Hair follicle dermal papilla cell (primary cell): ENCODE measurements at places on chromosomes 1 and 21. TPM values are rescaled to one million over a fixed set of nuclear protein-coding genes. Genes with fewer than 3 reads are reported as not detected.

DISC1 gene
- total RNA-seq: 11.7 and 13.8 TPM in 2 replicates

DCST2 gene
- total RNA-seq: not detected in 2 replicates

DYNLT4 gene
- not detected in 2 replicates for total RNA-seq

BGLAP gene
- total RNA-seq: 0.16 TPM in 1 of 2 replicates, not detected in the other

SH2D5 gene
- total RNA-seq: 2.1 and 4.9 TPM in 2 replicates

VSIG8 gene
- total RNA-seq: not detected in 2 replicates

GJA4 gene
- total RNA-seq: not detected in 2 replicates

TRIM67 gene
- under 0.01 and 0.12 TPM in 2 replicates for total RNA-seq

TCHH gene
- under 0.01 TPM in 1 of 2 replicates, not detected in the other for total RNA-seq

TMCO4 gene
- total RNA-seq: 28.3 and 30.7 TPM in 2 replicates

SLC44A5 gene
- total RNA-seq: 0.12 and 0.49 TPM in 2 replicates

ELAPOR1 gene
- total RNA-seq: 0.32 and 0.85 TPM in 2 replicates

KMO gene
- total RNA-seq: under 0.01 and 0.49 TPM in 2 replicates

SAMD11 gene
- 1.1 and 1.8 TPM in 2 replicates for total RNA-seq

TNFAIP8L2 gene
- total RNA-seq: not detected in 2 replicates

RCSD1 gene
- 0.12 TPM in 1 of 2 replicates, not detected in the other for total RNA-seq
